ENCODE measurements at places on chromosomes 12 and 14.

DNA sequence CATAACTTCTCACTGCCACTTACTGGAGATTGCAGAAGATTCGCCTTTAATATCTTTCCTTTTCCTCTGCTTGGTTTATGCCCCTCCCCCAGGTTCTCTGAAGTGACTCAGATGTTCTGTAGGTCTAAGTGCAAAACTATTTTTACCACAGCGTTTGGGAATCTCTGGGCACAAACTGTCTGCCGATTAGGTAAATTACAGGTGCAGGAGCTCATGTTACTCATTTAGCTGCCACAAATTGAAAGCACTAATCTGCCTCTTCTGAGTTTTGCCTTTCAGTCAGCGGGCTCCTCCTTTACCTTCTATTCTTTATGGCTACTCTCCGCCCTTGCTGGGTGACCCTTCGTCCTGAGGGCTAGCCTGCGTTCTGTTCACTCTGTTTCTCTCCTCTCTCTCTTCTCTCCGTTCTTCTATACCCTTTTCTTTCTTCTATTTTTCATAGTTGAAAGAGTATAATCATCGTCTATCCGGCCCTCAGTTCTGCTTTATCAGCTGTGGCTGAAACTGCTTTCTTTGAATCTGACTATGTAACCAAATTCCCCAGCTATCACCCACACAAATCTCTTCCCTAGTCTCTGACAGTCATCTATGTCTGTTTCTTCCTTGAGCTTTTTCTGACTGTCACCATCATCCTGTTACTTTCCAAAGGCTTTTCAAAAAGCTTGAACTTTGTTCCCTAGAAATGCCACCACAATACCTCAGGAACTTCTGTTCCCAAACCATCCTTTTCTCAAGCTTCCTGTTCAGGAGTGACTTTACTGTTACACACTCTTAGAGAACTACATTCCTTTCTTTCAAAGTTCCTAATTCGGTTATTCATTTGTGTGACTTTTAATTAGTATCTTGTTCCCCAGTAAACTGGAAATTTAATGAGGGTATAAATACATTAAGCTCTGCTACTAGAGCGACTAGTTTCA lies 4.3 kb upstream of the MYF6 start:
- DNase-seq: no peak

DNA sequence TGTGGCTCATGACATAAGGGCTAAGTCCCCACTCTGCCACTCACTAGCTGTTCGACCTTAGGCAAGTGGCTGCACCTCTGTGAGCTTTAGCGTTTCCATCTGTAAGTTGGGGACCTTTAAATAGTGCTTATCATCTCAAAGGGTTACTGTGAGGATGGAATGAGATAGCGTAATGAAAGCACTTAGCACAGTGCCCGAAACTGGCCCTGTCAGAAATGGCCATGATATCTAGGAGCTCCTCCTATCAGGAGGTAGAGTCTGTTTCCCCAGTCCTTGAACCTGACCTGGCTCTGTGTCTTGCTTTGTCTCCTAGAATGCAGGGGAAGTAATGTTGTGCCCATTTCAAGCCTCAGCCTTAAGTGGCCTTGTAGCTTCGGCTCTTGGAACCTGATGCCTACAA lies 211.0 kb downstream of the RBM19 start:
- no peak for DNase-seq

DNA sequence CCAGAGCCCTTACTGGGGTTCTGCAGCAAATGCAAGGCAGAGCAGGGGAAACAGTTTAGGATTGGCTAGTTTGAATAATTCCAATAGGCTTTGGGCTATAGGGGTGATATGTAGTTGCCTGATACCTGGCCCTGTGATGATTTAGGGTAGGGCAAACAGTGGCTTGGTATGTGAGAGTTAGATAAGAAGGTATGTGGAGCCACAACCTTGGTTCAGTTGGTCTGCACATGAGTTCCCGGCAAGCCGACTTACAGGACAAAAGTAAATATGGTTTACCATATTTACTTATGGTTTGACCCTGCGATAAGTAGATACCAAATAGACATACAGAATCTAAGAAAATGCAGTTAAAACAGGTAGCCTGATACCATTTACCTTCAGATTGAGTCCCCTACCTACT lies 8.3 kb upstream of the CAPRIN2 start:
- DNase-seq: no peak

DNA sequence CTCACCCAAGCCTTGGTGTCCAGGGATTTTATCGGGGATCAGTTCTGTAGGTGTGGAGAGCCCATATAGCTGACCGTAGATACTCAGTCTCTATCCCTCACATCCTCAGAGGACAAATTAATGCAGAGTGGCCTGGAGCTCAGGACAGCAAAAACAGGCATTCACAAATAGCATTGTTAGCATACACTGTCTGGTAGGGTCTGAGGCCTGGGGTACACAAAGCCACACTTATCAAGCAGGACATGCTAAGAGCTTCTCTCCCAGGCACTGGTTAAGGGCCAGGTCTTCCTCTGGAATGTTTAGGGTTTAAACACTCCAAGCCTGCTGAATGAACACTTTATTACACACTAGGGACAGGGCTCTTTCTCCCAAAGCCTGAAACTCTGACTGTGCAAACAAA lies 253.2 kb downstream of the NEDD1 start:
- DNase-seq: no peak

GRCh38 chr12:15522574-15523187 lies 200.4 kb downstream of the PTPRO start:
- DNase-seq: no peak

DNA sequence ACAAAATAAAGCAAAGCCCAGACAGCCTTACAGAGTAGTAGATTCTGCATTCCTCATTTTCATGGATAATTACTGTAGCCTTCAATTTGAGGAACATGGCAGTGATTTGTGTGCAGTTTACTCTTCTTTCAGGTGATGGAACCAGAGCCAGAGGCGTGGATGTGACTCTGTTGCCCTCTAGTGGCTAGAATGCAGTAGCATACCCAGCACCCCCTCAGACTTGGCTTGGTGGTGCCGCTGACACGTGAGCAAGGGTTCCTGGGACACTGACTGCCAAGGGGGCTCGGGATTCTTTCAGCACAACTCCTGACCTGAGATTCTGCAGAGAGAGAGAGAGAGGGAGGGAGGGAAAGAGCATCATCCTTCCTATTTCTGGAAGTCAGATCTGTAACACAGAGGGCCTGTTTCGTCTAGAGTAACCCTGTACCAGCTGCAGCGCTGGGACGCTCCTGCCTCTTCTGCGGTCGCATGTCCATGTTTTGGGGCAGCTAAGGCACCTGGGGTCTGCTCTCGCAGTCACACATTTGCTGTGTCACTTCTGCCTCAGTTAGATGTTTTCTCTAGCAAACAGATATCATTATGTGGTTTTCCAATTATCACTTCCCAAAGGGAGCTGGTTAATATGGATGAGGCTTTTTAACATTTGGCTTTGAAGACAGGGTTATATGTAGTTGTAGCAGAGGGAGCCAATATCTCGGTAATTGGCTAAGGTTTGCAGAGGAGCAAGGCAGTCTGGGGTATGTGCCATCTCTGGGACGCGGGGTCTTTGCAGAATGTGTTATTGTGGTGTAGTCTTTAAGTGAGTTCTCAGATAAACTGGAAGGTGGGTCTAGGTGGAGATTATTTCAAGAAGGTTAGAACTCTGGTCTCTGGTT lies 428.1 kb downstream of the NRXN3 start:
- DNase-seq: peak; percentile 56

GRCh38 chr12:100375038-100375735 lies 18.3 kb downstream of the SLC17A8 start:
- no peak for DNase-seq

DNA sequence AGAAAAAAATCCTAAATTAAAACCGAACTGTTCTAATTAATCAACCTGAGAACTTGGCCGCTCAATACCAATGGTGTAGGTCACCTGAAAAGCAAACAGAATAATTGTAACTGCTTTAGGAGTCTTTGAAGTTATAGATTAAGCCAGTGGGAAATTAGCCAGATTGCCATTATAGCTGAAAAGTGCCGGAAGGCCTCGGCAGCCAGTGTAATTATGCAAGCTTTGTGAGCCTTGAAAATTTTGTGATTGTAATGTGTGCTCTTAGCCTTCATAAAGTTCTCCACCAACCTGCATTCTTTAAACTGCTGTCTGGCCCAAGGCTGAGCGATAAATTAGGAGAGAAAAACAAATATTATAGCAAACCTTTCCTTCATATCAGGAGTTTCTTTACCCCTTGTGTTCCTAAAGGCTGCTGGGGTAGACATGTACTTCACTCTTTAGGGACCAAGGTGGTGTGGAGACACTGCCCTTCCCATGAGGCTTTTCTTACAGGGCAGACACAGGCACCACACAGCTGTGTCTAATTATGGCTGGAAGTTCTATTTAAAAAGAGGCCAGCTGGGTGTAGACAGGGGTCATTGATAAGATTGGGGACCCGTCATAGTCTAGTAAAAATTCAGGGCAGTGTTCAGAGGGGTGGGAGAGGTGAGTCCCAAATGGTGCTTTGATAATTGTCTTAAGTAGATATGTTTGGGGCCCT lies 991.2 kb downstream of the FLRT2 start:
- DNase-seq: no peak

- no peak for DNase-seq
These were observed 129.4 kb downstream of the RPAP3 start for GRCh38 chr12:47576289-47576945.

GRCh38 chr12:113609692-113610469 lies 138.2 kb upstream of the LHX5 start:
- no peak for DNase-seq

GRCh38 chr12:89470741-89471509 lies 53.7 kb downstream of the GALNT4 start:
- no peak for DNase-seq

DNA sequence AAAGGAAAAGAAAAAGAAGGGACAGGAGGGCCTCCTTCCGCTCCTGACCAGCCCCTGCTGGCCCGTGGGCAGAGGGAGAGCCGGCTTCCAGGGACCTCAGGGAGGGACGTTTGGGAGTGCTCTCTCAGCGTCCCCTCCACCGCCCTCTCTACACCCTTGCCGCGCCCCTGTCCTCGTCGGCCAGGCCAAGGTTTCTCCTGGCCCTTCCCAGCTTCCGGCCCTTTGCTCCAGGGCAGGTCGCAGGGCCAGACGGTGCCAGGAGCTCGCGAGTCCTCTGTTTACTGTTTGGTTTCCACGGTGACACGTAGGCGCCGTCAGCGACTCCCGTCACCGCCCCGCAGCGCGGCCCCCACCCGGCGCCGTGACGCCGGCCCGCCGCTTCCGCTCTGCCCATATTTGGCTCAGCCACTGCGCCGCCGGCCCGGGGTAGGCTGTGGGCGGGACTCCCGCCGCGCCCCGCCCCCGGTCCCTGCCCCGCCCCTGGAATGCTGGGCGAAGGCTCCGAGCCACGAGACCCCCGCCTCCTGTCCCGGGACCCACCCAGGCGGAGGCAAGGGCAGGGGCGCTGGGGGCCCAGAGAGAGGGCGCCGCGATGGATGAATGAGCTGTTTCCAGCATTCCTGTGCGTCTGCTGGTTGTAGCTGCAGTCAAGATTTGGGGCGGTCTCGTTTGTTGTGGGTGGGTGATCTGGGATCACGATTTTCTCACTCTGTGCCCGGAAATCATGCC lies 15.5 kb downstream of the FOS start:
- DNase-seq: peak; percentile 94

GRCh38 chr14:87148655-87149054 lies 844.3 kb downstream of the GALC start:
- DNase-seq: no peak

GRCh38 chr12:38949363-38949762 lies 44.0 kb upstream of the CPNE8 start:
- DNase-seq: no peak

GRCh38 chr12:27252934-27253333 lies 8.8 kb downstream of the STK38L start:
- no peak for DNase-seq

DNA sequence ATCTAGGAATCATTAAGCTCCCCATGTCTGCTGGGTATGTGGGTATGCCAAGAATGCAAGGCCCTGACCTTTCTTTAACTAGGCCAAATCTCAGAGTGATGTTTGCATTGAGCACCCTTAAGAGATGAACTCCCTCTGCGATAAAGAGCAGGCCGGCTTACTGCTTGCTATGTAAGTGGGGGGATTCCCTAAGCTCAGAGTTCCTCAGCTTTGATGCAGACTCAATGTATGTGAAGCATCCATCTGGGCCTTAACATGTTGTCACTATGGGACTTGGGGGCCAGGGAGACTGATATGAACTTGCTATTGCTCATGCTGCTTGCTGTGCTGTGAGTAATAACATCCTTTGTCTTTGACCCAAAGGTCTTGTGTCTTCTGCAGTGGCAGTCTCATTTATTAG lies 149.7 kb downstream of the C12orf75 start:
- no peak for DNase-seq

Measured in stimulated activated CD4-positive, alpha-beta T cell treated with anti-CD3 and anti-CD28 coated beads, Interleukin-15, amount 100 ng/mL, for 24 hours (primary cell).